ENCODE measurements at places on chromosomes 6 and 20. TPM values are rescaled to one million over a fixed set of nuclear protein-coding genes. Genes with fewer than 3 reads are reported as not detected.

DNA sequence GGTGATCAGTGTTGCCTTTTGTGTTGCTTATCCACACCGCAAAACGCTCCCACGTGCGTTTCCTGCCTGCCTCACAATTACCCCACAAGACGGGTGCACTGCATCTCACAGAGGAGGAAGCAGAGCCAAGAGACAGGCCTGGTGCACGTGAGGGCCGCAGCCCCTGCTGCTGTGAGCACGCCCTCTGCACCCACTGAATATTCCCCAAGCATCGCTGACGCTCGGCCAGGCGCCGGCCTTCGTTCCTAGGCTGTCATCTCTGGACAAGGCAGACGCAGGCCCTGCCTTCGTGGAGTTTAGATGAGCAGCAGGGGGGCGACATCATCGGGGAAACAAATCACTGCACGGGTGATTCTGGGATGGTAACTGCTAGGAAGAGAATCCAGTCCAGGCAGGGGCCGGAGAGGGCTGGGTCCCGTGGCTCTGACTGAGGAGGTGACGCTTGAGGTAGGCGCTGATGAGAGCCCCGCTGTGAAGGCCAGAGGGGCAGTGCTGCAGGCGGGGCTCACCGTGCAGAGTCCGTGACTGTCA, 162.4 kb upstream of the QKI start:
- H3K27ac ChIP-seq, result no peak overlapping the region
- no peaks in the 10 kb centered on the region for H3K36me3 ChIP-seq
- no peaks in the 10 kb centered on the region for H3K4me1 ChIP-seq
- no peaks in the 10 kb centered on the region for H3K27me3 ChIP-seq
- no peak for DNase-seq

DNA sequence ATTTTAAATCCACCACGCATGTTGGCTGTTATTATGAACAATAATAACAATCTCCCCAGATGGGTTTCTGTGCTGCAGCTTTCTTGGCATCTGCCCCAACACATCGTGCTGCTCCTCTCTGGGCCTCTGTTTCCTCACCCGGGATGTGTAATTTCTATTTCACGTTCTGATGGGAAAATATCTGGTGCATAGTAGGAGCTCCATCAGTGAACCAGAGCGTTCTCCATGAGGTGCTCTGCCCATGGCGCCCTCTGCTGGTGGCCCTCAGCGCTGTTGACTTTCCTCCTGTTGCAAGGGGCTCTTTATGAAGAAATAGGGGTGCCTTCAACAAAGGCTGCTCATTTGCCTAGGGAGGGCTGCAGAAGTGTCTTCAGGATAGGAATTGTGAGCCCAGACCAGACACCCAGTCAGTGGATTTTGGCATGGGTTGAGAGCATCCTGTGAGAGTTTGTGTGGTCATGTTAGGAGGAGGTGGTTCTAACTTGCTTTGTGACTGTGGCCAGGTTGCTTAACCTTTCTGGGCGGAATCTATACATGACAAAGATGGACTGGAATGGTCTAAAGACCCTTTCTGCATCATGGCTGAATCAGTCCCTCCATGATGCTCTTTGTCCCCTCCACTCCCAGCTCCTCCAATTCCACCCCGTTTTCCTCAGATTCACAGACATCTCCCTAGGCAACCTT, 8.1 kb downstream of the SCRT2 start:
- no peak overlapping the region for H3K27ac ChIP-seq
- peaks cover 9% of the 10 kb centered on the region for H3K27me3 ChIP-seq
- H3K4me1 ChIP-seq, result no peaks in the 10 kb centered on the region
- DNase-seq, result peak; percentile 86

DNA sequence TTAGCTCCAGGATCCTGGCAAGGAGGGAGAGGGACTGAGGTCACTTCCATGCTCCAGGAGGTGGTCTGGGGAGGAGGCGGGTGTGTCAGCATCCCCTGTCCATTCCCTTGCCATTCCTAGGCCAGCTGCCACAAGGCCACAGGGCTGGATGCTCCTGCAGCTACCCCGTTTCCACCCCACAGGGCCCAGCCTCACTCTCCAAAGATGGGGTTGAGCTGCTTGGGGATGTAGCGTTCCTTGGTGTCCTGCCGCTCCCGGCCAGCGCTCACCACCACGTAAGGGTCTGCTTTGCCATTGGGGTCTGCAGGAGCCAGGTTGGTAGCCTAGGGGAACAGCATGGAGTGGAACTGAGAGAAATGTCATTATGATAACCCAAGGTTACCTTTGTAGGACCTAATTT, 23.0 kb downstream of the ERGIC3 start:
- H3K4me3 ChIP-seq, result no peak overlapping the region
- H3K4me1 ChIP-seq, result no peaks in the 10 kb centered on the region
- H3K36me3 ChIP-seq, result no peaks in the 10 kb centered on the region
- no peak for DNase-seq
- H3K27me3 ChIP-seq, result no peaks in the 10 kb centered on the region
- no peak overlapping the region for H3K27ac ChIP-seq

DNA sequence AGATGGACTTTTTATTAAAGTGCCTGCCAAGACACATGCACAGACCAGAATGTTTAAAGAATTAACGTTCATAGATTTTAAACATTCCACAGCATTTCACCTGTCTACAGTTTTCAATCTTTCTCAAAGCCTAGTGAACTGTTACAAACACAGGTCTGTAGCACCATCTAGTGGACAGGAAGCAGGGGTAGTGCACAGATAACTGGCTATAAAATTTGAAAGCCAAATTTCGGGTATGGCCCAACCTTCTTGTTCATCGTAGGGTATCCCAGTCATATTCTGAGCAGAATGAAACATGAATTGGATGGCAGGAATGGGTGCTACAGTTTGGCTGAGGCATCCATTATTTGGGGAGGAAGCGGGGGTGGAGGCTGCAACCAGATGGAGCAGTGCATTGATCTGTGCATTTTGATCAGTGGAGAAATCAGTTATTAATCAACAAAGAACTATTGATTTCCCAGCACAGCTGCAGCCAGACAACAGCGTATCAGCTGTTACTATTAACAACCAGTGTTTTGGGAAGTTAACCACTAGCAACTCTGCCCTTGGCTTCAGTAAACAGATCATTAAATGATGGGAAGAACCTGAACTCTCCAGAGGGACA, 56.1 kb upstream of the B3GAT2 start:
- no peak for DNase-seq
- no peak overlapping the region for H3K4me3 ChIP-seq
- no peaks in the 10 kb centered on the region for H3K27me3 ChIP-seq

The TSBP1 gene
- total RNA-seq, result not detected

DNA sequence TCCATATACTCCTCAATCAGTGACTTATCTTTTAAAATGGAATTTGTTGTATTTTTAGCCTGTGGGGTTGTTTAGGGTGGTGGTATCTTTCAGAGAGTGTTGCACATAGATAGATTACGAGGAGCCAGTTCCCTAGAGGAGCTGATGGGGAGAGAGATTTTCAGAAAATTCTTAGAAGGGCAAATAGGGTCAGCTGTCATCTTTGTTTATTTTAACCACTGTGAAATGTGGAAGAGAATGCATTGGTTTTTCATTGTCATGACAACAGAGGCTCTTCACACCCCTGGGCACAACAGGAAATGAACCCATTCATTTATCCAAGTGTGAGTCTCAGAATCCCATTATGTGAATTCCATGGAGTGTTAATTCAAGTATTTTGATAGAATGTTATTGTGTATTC, 188.4 kb downstream of the JARID2 start:
- no peak overlapping the region for H3K4me3 ChIP-seq
- DNase-seq, result no peak
- peaks cover under 1% of the 10 kb centered on the region for H3K4me1 ChIP-seq
- H3K27me3 ChIP-seq, result no peaks in the 10 kb centered on the region
- no peaks in the 10 kb centered on the region for H3K36me3 ChIP-seq
- H3K27ac ChIP-seq, result no peak overlapping the region

DNA sequence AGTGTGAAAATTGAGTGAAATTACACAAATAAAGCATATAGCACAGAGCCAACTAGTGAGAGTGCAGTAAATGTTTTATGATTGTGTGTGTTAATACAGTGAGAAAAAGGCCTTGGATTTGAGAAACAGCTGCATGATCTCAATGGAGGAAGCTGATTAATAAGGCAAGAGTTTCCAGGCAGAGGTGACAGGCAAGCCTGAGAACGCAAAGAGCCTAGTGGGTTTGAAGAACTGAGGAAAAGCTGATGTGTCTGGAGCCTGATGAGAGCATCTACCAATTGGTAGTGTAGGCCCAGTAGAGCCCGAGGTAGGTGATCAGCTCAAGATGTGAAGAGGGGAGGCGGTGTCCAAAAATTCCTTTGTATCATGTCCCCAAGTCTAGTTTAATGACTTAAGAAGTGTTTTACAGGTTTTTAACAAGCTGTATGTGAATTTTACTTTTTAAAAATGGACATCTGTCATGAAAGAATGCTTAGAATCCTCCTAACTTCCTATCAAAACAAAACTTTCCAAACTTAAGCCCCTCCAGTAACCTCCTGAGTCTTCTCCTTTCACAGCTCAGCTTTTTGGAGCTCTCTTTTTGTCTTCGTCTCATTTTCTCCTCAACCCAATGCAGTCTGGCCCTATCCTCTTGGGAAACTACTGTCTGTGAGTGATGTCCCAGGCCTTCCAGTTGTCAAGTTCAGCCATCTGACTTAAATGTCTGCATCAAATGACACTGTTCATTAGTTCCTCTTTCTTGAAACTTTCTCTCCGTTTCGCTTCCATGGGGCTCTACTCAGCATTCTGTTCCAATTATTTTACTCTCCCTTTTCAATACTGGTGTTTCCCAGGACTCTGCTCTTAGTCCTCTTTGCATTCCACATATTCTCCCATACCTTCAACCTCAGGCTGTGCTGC, 1.2 kb downstream of the CDC40 start:
- no peaks in the 10 kb centered on the region for H3K27me3 ChIP-seq
- H3K36me3 ChIP-seq, result no peaks in the 10 kb centered on the region
- no peak for DNase-seq
- no peak overlapping the region for H3K27ac ChIP-seq
- H3K4me3 ChIP-seq, result peak overlapping the region; percentile 82

DNA sequence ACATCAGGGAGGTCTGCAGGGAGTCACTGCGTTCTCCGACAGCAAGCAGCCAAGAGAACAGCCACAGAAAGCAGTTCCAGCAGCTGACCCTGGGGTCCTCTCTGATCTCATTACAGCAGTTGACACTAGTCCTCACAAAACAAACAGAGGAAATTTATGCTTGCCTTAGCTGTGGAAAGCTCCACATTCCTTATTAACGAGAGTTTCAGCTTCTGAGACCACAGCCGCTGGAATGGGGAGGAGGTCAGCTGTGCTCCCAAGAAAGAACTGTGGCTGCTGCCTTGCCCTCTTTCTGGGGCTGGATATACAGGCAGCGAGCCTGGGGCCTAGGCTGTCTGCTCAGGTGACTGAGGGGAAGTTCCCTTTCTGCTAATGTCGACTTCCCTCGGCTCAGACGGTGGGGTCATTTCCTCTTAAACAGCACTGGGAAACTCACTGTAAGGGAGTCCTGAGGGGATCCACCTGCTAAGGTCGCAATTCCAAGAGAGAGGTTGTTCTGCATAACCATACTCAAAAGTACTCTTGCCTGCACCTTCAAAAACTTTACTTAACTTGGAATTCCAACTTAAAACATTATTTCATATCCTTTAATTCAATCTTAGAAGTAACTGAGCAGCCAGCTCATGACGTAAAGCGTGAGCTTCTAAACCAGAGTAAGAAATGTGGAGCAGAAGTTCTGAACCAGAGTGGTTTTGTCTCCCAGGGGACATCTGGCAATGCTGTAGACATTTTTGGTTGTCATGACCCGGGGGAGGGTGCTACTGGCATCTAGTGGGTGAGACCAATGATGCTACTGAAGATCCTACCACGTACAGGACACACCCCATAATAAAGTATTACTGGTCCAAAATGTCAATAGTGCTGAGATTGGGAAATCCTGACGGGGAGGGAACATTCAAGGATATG, 80.3 kb downstream of the BACH2 start:
- no peaks in the 10 kb centered on the region for H3K36me3 ChIP-seq
- no peak overlapping the region for H3K4me3 ChIP-seq
- H3K4me1 ChIP-seq, result peaks cover 40% of the 10 kb centered on the region
- H3K27me3 ChIP-seq, result no peaks in the 10 kb centered on the region
- H3K27ac ChIP-seq, result peak overlapping the region; percentile 62
- peak; percentile 22 for DNase-seq

DNA sequence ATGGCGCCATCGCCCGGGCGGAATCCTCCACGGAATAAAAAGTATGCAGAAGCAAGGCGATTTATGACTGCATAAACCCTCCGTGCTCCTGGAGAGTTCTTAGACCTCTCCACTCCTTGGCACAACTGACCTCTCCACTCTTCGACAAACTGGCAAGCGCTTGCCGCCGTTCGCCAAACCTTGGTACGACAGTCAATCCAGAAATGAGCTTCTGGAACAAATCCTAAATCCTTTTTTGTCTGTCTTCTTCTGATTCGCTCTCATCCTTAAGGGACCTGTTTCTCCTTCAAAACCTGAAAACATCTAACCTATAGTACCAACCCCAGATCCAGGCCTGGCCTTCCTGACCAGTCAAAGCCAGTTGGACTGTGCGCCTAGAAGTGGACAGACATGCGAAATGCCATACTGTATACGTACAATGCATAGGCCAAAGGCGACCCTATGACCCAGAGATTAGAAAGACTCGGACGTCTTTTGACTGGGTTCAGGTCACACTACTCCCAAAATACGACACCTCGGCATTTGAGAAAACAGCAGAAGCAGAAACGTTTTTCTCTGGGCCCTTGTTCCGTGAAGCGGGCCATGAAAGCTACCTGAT, 59.4 kb downstream of the TRIM27 start:
- no peak overlapping the region for H3K27ac ChIP-seq
- no peak for DNase-seq
- H3K36me3 ChIP-seq, result no peaks in the 10 kb centered on the region
- no peaks in the 10 kb centered on the region for H3K4me1 ChIP-seq
- H3K4me3 ChIP-seq, result peak overlapping the region; percentile 43

GRCh38 chr6:159359581-159360297, 190.5 kb downstream of the FNDC1 start:
- no peak for DNase-seq
- no peaks in the 10 kb centered on the region for H3K27me3 ChIP-seq
- H3K4me1 ChIP-seq, result no peaks in the 10 kb centered on the region
- H3K4me3 ChIP-seq, result no peak overlapping the region
- H3K27ac ChIP-seq, result no peak overlapping the region
- H3K36me3 ChIP-seq, result no peaks in the 10 kb centered on the region

DNA sequence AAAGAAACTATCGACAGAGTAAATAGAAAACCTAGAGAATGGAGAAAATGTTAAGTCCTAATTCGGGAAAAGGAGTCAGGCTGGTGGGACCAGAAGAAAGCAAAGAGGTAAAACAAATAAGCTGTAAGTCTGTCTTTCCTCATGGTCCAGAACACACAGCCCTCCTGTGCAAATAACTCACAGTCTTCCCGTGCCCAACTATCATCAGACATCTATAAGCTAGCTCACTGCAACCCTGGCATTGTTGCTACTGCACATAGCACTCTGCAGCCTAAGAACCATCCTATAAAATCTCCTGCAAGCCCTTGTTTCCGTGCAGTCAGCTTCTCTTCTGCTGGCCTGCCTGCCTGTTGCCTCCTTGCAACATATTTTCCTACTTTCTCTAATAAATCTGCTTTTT, 17.4 kb downstream of the HLA-DRA start:
- no peaks in the 10 kb centered on the region for H3K36me3 ChIP-seq
- no peak overlapping the region for H3K27ac ChIP-seq
- no peaks in the 10 kb centered on the region for H3K4me1 ChIP-seq
- H3K27me3 ChIP-seq, result no peaks in the 10 kb centered on the region

GRCh38 chr6:169906688-169907418, 155.4 kb downstream of the ERMARD start:
- no peaks in the 10 kb centered on the region for H3K36me3 ChIP-seq
- no peak overlapping the region for H3K4me3 ChIP-seq
- no peak overlapping the region for H3K27ac ChIP-seq
- H3K27me3 ChIP-seq, result no peaks in the 10 kb centered on the region

GRCh38 chr6:65113581-65113980, 593.4 kb downstream of the EYS start:
- H3K4me3 ChIP-seq, result no peak overlapping the region
- no peaks in the 10 kb centered on the region for H3K36me3 ChIP-seq
- no peaks in the 10 kb centered on the region for H3K4me1 ChIP-seq
- H3K27ac ChIP-seq, result no peak overlapping the region

The SEMG1 gene
- not detected for total RNA-seq

All from pancreas (tissue), 10 donors.